ENCODE measurements at places on chromosomes 5 and 9.
A peak's percentile ranks its signal among the peaks of the same experiment; 100 is the strongest.

DNA sequence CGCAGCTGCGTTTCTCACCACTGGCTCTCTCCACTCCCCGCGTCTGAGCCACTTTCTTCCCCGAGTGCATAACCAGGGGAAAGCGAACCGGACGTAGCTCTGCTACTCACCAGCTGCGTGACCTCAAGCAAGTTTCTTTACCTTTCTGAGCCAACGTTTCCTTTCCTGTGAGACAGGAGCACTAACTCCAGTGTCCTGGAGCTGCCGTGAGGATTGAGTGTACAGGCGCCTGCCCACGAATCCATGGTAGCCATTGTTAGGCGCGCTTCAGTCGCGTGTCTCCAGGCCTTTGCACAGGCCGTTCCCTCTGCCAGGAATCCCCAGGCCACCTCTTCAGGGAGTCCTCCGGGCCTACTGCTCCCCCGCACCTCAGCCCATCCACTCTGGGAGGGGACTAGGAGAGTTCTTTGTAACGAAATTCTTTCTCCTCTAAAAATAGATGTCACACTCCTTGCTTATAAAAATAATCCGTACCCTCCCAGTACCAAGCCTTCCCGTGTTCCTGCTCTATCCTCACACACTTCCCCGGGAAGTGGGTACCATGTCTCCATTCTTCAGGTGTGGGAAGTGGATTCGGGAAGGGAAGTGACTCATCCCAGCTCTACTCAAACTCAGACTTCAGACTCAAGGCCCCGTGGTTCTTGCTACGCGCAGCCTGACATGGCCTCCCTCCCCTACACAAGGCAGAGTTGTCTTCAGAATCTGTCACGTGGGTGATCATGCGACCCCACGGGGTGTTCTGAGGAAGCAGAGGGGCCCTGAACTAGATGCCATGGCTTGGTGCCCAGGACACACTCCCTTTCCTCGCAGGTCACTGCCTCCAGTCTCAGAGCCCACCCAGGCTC, 16.1 kb upstream of the CRB2 start:
- no peak for DNase-seq

DNA sequence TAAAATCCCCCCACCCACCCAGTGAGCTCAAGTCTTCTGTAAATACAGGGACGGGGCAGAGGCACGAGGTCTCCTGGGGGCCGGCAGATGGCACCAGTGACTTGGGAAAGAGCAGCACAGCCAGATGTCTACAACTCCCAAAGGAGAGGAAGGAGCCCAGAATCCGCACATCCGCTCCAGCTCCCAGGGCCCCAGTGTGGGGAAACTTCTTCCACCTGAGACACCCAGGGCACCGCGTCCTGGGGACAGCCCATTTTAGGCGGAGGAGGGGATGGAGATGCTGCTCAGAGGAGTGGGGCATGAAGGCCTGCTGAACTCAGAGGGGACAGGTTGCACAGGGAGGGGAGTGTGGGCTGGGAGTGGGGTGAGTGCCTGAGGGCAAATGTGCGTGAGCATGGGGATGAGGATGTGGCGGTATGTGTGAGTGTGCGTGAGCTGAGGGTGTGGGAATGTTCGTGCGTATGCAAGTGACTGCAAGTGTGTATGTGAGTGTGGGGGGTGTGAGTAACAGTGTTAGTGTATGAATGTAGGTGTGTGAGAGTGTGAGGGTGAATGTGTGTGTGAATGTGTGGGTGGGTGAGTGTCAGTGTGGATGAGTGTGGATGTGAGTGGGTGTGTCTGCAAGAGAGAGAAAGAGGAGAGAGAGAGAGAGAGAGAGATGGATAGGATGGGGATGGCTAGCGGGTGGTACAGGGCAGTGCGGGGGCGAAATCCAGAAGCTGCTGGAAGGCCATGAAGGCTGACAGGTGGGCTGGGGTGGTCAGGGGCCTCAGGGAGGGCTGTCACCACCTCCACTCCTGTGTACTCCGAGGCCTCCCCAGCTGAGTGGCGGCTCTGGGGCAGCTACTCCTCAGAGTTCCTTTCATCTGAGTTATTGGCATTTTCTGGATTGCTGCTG, 63.5 kb downstream of the DUSP1 start:
- peak; percentile 66 for DNase-seq

DNA sequence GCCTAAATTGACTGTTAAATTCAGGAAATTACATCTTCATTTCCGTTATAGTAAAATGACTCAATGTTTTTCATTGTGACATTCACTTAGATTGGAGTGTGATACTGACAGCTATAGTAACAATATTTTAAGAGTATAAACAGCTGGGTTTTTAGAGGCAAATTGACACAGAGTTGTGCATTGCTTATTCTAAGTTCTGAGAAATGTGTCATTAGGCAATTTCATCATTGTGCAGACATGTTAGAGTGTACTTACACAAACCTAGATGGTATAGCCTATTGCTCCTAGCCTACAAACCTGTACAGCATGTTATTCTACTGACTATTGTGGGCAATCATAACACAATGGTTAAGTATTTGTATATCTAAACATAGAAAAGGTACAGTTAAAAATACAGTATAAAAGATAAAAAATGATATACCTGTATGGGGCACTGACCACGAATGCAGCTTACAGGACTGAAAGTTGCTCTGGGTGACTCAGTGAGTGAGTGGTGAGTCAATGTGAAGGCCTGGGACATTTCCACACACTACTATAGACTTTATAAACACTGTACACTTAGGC, 132.7 kb downstream of the PDE4D start:
- no peak for DNase-seq

DNA sequence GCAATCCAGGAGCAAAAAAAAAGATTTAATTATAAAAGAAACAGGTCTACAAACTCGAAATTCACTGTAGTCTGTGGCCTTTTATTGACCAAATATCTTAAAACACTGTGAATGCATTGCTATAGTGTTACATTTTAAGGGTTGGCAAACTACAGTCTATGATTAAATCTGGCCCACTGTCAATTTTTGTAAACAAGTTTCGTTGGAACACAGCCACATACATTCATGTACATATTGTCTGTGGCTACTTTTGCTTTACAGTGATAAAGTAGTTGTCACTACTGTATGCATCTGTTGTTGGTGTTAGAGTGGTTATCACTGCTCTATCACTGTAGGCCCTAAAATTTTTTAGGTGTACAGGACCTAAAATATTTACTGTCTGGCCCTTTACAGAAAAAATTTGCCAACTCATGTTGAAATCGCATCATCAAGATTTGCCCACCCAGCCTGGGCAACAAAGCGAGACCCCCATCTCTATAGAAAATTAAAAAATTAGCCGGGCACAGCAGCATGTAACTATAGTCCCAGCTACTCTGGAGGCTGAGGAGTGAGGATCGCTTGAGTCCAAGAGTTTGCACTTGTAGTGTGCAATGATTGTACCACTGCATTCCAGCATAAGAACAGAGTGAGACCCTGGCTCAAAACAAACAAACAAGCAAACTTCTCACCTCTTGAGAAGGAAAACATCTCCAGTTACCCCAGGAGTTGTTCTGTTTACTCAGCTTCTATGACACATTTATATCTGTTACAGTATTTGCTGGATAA, 89.0 kb downstream of the ERBIN start:
- DNase-seq, result no peak

DNA sequence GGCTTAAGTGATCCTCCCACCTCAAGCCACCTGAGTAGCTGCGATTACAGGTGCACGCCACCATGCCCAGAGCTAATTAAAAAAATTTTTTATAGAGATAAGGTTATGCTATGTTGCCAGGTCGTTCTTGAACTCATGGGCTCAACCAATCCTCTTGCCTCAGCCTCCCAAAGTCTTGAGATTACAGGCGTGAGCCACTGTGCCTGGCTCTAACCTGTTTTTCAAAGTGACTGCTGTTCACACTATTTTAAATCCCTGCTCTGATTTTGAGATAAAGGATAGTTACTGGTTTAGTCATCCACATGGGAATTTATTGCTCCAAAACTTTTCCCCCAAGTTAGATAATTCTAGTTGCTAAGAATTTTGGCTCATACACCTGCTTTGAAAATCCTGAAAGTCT, 48.2 kb upstream of the MTMR12 start:
- no peak for DNase-seq

DNA sequence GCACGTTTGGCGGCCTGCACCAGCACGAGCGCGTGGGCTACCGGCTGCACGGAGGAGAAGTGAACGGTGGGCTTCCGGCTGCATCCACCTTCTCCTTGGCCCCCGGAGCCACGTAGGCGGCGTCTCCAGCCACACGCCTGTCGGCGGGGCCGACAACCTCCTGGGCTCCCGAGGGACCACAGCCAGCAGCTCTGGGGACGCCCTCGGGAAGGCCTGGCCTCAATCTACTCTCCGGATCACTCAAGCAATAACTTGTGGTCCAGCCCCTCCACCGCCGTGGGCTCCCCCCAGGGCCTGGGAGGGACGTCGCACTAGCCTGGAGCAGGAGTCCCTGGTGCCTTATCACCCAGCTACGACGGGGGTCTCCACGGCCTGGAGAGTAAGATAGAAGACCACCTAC, 73.7 kb downstream of the INSL6 start:
- DNase-seq, result no peak

DNA sequence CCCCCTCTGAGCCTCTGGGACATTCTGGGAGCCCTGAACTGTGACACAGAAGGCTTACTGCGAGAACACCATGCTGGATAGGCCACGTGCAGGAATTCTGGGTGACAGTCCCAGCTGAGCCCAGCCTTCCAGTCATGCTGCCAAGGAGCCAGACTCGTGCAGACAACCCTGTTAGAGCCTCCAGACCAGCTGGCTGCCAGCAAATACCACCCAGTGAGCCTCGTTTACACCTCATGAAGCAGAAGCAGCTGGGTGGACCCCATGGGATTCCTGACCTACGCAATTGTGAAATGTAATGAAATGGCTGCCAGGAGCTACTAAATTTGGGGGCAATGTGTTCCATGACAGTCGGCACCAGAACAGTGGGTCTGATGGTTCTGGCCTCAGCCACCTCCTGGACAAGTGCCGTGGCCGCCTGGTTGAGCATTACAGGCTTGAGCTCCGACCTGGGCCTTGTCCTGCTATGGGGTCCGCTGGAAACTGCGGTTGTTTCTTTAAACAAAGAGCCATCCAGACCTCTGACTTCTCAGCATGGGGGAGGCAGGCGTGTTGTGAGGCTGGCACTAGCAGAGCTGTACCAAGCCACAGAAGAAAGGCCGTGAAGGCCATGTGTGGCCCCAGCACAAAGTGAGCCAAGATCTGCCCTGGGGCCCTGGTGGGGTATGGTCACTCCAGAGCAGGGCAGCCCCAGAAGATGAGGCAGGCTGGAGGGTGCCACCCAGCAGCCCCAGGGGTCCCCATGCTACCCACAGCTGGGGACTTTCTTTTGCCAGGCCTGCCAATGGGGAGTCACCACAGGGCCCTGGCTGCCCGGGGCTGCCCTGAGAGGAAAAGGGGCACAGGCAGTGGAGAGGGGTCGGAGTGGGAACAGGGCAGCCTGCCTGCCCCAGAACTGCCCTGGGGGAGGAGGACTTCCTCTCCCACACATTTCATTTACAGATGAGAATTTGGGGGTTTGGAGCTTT, 19.3 kb upstream of the RXRA start:
- DNase-seq, result no peak

DNA sequence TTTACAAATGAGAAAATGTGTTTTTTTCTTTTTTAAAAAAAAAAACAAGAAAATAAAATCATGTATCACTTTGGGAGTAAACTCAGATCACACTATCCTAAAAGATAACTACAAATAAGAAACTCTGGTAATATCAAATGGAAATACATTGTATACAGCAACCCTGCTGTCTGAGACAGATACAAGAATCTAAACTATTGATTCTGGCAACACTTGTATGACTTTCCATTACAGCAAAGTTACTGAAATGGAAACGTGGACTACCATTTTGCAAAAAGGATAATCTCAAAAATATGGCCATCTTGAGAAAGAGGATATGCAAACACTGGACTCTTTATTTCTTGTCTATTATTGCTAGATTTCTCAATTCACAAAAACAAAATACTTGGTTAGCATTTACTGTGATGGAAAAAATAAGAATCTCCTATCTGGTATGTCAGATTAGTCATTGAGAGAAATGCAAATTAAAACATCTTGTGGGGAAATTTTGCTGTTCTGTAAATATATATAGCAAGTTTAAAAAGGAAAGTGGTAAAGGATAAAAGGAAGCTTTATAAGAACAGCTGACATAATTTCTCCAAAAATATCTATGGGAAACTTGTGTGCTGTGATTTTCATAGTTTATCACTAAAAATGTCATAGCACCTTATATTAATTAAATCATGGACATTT, 112.9 kb upstream of the FER start:
- DNase-seq, result no peak

DNA sequence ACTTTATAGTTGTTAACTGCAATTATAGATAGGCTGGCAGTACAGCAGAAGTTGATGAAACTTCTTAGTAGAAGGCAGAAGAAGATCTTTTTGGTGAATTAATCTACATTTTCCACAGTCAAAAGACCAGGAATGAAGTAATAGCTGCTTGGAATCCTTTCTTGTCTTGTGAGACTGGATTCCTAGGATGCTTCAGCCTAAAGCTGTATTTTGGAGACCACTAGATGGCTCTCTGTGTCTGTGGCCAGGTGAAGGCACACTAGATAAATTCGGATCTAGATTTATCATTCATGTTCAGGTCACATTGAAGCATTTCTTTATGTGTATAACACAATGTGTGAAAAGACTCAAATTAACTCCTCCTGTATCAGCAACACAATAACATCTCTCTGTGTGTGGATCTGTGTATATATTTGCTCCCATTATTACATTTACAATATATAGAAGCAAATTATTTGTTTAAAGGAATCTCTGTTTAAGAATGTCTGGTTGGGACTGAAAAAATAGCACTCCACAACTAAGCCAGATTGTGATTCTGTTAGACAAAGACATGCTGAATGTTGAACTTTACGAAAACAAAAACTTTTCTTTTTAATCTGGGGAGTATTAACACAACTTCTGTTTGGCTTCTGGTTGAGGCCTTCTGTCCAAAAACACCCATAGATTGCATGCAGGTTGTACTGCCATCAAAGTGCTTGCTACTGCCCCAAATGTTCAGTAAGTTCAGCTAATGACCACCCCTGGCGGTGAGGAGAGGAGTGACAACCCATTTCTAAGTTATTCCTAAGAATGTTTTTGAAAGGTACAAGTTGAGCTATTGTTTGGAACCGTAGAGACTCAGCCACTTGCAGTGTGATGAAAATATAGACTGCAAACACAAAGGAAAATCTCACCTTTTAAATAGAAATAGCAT, 10.6 kb downstream of the GRIN3A start:
- DNase-seq, result no peak

GRCh38 chr5:135842737-135843136, 8.3 kb downstream of the SLC25A48 start:
- DNase-seq, result no peak

DNA sequence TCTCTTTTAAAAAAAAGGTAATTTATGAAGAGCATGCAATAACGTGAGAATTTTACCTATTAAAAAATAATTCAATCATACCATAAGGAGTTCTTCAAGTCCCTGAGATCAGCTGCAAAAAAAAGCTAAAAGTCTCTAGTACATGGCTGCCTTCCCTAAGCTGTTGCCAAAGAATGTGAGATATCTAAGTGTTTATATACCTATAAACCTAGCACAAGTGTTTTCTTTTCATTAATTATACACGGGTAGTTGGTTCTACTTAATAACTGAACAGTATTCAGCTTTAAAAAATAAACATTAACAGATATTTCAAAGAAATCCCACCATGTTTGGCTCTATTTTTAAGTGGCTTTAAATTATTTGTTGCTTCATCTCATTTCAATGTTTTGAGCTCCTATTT, 25.9 kb downstream of the FNBP1 start:
- no peak for DNase-seq

GRCh38 chr5:143836161-143836725, 24.3 kb downstream of the HMHB1 start:
- DNase-seq, result no peak

- no peak for DNase-seq
Observed at GRCh38 chr5:125510651-125511050, 764.2 kb upstream of the ZNF608 start.

GRCh38 chr5:137842296-137842695, 25.4 kb upstream of the MYOT start:
- no peak for DNase-seq
